ENCODE measurements at places on chromosomes 7 and 10. TPM values are rescaled to one million over a fixed set of nuclear protein-coding genes. Genes with fewer than 3 reads are reported as not detected.

The PTN gene
- total RNA-seq = 91.1 TPM

The CYP2C19 gene
- total RNA-seq = not detected

The PRPS1L1 gene
- not detected for total RNA-seq

The CREM gene
- total RNA-seq = 45.7 TPM

The NME8 gene
- not detected for total RNA-seq

The OR2A7 gene
- total RNA-seq = 5.6 TPM

The HACD1 gene
- 37.7 TPM for total RNA-seq

The HEPACAM2 gene
- total RNA-seq = 0.42 TPM

The AS3MT gene
- total RNA-seq = 4.1 TPM

The GDF2 gene
- not detected for total RNA-seq

The HABP2 gene
- total RNA-seq = not detected

DNA sequence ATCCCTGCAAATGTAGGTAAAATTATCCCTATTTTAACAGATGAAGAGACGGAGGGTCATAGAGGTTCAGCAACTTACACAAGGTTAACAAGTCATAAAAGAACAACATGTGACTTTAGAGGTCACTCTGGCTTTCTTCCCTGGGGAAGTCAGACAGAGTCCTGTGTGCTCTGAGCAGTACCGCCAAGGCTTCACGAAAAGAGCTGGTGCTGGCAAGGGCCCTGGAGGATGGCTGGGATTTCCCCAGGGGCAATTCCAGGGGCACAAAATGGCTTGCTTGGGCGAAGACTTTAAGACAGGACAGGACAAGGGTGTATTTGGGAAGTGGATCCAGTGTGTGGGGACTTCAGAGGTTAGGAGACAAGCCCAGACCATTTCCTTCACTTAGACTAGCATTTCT lies 144.1 kb downstream of the PIP4K2A start:
- no peak for DNase-seq

- DNase-seq = no peak
Observed at GRCh38 chr10:91289305-91289704, 68.8 kb downstream of the PCGF5 start.

DNA sequence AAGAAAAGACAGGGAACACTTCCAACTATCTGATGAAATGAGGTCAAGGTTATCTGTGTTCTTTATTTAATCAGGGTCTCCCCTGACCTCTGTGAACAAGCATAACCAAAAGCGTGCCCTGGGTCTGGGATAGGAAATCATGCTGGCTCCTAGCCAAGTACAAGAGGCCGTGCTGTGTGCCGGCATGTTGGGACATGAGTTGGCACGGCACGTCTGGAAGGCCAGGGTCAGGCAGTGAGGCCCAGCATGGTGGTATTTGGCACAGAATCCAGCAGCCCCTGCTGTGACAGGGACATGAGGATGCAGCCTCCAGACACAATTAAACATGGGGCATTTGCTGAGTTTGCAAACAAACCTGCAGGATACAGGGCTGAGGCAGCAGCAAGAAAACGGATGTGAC lies 320.4 kb downstream of the PLXNA4 start:
- peak; percentile 28 for DNase-seq

DNA sequence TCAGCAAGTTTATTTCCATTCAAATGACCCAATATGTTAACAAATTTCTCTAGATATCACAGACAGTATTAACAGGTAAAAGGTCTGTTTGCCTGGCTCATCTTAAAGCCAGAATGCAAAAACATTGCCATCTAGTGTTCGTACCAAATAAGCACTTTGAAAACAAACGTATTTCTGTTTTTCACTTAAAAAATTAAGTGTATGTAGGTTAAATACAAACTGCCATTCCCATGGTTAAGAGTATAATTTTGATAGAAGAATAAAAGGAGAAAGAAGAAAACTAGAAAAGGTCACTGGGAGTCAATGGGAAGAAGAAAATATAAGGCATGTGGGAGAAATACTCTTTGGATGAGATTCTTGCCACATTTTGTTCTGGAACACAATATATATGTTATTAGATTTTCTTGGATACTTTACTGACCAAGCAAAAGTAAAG lies 51.0 kb downstream of the ORC5 start:
- DNase-seq = no peak

DNA sequence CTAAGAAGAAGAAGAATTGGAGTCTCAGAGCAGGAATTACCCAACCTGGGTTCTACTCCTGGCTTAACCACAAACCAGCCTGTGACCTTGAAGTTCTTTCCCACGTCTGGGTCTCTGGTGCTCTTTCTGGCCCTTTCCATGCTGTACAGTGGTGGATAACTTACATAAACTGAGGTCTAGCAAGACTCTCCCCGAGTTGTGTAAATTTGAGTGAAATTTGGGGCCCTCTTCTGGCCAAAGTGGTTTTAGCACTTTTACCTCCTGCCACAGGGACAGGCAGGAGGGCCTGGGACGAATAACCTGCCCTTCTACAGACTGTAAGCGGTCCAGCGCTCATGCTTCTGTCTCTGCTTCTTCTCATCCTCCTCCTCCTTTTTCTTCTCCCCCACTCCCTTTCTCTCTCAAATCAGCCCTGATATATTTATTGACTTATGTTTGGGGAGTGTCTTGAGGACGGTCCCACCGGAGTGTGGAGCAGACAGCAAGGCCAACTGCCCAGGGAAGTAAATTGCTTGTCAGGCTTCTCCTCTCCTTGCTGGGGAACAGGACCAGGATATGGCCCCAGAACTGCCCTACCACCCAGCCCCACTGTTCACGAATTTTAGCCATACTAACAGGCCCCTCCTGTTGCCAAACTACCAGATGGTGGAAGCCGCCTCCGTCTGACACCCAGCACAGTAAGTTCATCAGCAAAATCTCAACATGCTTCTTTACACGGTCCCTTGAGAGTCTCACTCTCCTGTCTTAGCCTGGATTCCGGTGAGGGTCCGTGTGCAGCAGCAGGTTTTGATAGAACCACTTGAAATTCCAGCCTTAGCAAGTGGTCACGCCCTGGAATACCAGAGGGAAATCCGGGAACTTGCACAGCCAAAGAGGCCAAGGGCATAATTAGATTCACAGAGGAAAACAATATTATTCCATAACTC lies 4.0 kb upstream of the SH3PXD2A start:
- no peak for DNase-seq

GRCh38 chr10:97046456-97047082 lies 139.2 kb downstream of the SLIT1 start:
- no peak for DNase-seq

DNA sequence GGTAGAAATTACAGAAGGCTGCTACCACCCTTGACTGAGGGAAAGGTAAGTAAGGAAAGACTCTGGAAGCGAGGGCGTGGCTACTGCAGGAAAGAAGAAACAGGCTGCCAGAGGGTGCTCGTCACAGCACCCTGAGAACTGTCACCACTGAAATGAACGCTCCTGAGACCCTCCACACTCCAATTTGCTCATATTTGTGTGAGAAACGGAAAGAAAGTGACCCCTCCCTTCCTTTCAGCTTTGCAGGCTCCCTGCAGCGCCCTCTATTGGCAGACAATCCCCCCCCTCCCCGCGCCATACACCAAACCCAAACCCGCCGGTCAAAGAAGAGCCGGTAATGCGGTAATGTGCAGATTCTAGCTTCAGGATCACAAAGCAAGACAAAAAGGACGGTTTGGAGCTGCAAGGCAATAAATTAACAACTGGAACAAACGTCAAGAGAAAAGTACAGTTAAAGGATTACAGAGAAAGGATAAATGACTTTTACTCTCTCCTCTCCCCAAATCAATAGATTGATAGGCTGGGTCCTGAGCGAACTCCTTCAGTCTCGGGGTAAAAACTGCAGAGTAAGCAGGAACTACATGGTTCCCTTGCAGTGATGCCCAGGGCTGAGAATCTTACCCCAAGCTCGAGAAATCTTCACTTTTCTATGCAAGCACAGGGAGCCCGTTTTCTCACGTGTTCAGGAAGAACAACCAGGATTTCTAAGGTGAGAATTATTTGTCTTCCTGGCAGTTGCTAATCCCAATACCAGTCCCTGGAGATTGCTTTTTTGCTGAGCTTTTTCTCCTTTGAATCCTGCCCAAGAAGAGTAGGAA lies 47.6 kb downstream of the STEAP1B start:
- DNase-seq = no peak

DNA sequence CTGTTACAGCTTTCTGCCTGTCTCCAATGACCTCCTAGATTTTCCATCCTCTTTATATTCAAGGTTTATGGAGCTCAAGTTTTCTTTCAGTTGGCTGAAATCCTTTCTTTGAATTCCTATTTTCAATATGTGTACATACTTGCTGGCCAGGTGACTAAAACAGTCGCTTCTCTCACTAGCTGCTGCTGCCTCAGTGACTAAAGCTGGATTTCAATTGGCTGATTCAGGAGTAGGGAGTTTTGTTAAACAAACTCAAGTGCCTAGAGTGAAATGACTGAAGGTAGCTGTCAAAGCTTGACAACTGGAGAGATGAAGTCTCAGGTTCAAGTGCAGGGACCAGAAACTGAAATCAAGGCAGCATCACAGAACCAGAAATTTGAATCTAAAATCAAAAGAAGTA lies 6.7 kb upstream of the POLR1F start:
- DNase-seq = no peak

- DNase-seq = no peak
Observed at GRCh38 chr7:101066833-101067177, 18.5 kb upstream of the TRIM56 start.

GRCh38 chr7:105157278-105157677 lies 143.3 kb downstream of the KMT2E start:
- no peak for DNase-seq

DNA sequence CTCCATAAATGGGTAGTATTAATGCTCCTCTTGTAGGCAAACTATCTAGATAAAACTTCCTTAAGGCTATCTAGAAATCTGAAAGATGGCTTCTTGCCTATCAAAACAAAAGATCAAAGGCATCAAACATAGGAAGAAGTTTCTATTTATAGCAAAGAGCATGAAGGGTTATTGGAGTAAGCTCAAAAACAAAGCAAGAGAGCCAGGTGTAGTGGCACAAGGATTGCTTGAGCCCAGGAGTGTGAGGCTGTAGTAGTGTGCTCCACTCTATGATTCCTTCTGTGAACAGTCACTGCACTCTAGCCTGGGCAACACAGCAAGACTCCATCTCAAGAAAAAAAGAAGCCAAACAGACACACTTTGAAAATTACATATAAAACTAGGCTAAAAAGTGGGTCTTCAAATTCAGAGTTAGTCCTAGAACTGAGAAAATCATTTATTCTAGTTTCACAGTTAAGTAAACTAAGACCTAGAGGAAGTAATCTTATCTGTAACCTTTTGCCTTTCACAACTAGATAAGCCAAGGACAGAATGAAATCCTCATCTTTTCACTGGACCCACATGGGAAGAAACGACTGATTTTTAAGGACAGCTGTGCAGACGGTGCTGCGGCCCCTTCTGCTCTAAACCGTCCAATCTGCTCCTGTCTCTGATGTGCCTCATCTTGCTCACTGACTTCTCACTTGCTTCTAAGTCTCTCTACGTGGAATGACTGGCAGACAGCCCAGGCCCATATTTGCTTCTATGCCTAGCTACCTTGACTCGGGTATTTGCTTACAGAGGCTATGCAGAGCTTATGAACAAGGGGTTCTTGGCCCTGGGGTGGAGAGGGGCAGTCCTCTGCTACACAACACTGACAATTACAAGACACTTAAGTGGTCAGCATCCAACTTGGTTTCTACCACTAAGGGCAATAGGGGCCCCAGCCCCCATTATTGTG lies 50.0 kb downstream of the ESYT2 start:
- DNase-seq = no peak

GRCh38 chr10:130198651-130199050 lies 62.5 kb downstream of the GLRX3 start:
- DNase-seq = no peak

GRCh38 chr10:127911218-127911866 lies 4.4 kb downstream of the PTPRE start:
- no peak for DNase-seq

GRCh38 chr10:115095758-115096157 lies 2.6 kb downstream of the ATRNL1 start:
- no peak for DNase-seq

GRCh38 chr7:149000961-149001360 lies 27.3 kb downstream of the PDIA4 start:
- no peak for DNase-seq

DNA sequence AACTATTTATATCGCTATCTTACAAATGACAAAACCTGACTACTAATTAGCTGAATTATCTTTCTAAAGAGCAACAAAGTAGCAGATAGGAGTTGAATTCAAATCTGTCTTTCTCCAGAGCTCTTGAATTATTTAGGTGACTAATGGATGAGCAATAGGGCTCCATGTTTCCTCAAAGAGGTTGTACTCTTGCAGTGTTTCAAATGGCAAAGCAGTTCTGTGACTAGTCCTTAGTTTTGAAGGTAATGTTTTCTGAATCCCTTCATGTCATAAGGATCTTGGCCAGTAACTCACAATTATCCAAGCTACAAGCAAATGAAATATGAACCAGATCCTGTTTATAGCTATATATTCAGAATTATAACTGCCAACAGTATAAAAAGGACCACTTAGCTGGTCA lies 999.7 kb downstream of the NRG3 start:
- no peak for DNase-seq

GRCh38 chr7:48710995-48711394 lies 213.4 kb upstream of the CDC14C start:
- DNase-seq = no peak

DNA sequence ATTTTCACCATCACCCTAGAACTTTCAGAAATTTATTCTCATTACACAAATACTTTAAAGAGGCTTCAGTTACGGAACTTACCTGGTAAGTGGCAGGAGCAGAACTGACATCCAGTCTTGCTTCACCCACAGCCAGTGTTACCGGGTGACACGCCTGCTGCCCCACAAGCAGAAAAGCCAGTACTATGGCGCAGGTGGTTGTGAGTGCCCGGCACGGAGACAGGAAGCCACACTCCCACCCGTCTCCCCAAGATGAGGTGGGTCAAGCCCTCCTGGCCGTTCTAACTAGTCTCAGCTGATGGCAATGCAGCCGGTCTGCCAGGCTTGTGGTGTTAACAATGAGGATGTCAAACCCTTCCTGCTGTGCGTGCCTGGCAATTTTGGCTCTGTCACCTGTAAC lies 86.9 kb downstream of the PROSER2 start:
- DNase-seq = no peak

- no peak for DNase-seq
Observed at GRCh38 chr10:4144817-4145216, 359.8 kb upstream of the KLF6 start.

- no peak for DNase-seq
Observed at GRCh38 chr10:121171825-121172787, 320.9 kb downstream of the WDR11 start.

GRCh38 chr7:123265853-123266252 lies 66.1 kb upstream of the SLC13A1 start:
- no peak for DNase-seq

- DNase-seq = no peak
Observed at GRCh38 chr7:24052572-24053260, 231.3 kb upstream of the NPY start.
